ENCODE measurements at places on chromosomes 4 and X.

- DNase-seq, result no peak
Observed at GRCh38 chrX:12197030-12197429, 58.8 kb downstream of the FRMPD4 start.

GRCh38 chrX:43314525-43314924, 341.6 kb upstream of the MAOA start:
- DNase-seq, result no peak

- DNase-seq, result no peak
Observed at GRCh38 chr4:620851-621261, 4.5 kb upstream of the PDE6B start.

DNA sequence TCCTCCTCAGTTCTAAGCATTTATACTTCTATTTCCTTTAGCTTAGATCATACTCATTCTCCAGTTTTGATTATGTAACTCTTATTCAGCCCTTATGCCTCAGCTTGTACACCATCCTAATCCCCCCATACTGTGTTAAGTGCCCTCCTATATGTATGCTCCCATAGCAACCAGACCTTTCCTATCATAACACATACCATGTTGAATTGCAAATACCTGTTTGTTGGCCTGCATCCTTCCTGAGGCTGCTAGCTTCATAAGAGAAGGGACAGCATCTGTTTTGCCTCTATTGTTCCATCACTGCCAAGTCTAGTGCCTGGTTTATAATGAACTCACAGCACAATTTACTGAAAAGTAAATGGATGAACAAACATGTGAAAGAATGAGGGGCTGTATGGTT, 443.7 kb downstream of the CENPC start:
- no peak for DNase-seq

GRCh38 chrX:155417769-155418168, 35.9 kb downstream of the F8A2 start:
- no peak for DNase-seq

Data from NCI-H2081 (cell line).